ENCODE measurements at places on chromosomes 2 and 18.

GRCh38 chr18:40926679-40927078 lies 1028.4 kb upstream of the PIK3C3 start:
- no peak for DNase-seq

DNA sequence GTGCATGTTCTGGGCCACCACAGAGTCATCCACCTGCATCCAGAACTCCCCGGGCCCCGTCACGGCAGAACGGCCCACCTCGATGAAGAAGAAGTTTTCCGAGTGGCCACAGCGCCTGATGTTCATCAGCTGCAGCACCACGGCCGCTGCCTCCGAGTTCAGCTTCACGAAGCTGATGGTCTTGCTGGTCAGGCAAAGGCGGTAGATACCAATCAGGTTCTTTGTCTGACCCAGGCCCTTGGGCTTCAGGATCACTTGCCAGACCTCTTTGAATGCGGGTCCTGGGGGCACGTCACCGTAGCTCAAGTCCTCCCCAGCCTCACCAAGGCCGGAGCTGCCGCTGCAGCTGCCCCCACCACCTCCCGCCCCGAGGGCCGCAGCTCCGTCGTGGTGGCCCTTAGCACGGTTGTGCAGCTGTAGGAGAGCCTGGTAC lies 1.6 kb downstream of the IRS1 start:
- DNase-seq, result no peak

GRCh38 chr2:42578621-42579020 lies 10.2 kb downstream of the MTA3 start:
- DNase-seq, result no peak

GRCh38 chr2:37527361-37527760 lies 144.1 kb downstream of the CDC42EP3 start:
- no peak for DNase-seq

DNA sequence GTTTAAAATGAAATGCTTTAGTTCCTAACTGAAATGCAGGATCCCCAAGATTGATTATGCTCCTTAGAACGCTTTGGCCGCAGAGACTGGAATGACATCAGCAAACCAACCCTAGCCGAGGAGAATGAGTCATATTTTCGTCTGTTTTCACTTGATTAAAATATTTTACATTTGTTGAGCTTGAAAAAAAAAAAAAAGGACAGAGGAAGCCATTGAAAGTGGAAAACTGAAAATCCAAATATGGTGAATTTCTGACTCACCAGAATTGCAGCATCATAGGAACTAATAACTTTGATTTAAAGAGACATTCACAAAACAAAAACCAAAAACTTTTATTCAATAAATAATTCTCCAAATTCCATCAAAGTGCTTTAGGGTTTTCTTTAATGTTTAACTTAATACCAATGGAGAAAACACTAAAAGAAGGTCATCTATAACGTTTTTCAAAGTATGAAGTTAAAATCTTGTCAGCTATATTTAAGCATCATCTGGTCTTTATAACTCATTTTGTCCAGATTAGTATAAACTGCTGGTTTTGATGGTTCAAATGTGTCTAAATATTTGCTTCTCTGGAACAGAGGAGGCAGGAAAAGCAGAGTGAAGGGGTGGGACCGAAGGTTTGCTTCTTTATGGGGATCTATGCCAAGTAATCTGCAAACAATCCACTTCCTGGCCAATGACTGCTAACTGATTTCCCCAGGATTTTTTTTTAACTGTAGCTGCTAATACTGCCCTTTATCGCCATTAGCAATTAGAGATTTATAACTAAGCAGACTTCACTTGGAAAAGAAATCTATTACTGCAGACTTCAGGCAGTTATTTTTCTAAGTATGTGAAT lies 30.9 kb upstream of the COL5A2 start:
- no peak for DNase-seq

DNA sequence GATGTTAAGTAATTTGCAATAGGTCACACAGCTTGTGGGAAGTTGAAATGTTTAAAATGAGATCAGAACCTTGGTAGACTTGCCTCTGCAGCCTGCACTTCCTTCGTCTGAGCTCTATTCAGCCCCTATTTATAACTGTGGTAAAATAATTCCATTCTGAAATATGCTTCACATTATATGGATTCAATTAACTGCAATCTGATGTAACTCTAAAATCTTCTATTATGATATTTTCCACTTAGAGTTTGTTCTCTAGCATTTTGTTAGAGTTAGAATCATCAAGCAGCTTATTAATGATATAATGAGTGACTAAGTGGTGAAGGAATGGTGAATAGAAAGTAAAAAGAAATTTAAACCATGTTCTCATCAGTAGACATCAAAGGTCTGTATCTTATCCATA lies 139.6 kb upstream of the ARHGAP28 start:
- no peak for DNase-seq

- no peak for DNase-seq
Observed at GRCh38 chr2:120661551-120661950, 74.1 kb upstream of the GLI2 start.

DNA sequence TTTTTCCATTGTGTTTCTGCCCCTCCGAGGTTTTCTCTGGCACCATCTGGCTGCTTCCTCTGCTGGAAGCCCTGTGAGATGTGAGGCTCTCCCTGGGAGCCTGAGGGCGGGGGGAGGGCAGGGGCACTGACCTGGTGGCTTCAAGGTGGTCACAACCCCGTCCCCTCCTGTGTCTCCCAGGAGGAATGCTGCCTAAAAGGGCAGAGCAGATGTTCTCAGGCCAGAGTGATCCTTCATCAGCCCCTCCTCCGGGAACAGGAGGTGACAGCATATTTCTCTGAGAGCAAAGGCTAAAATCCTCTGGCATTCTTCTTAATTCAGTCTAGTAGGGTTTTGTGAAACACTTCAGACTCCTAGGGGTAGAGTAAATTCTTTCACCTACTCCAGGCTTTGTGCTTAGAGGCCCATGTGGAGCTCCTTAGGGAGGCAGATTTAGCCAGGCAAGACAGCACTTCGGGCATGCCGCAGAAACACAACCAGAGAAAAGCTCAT lies 18.3 kb upstream of the GREB1 start:
- DNase-seq, result no peak

Data from NCI-H1436 (cell line).